ENCODE measurements at places on chromosomes 6 and 20. TPM values are rescaled to one million over a fixed set of nuclear protein-coding genes. Genes with fewer than 3 reads are reported as not detected.

OR12D3 gene
- total RNA-seq: not detected

MANEA gene
- 8.5 TPM for total RNA-seq

RAD21L1 gene
- total RNA-seq: not detected

MYB gene
- total RNA-seq: 0.39 TPM

KCNQ2 gene
- total RNA-seq: 6.6 TPM

SIRPB2 gene
- not detected for total RNA-seq

TP53TG5 gene
- total RNA-seq: not detected

KIF6 gene
- total RNA-seq: 2.2 TPM

SNPH gene
- 1.5 TPM for total RNA-seq

MYBL2 gene
- 40.8 TPM for total RNA-seq

MAP1LC3A gene
- 12.4 TPM for total RNA-seq

EPHA7 gene
- total RNA-seq: 5.6 TPM

BTN3A1 gene
- total RNA-seq: 26.6 TPM

EBF4 gene
- 4.8 TPM for total RNA-seq

ZGPAT gene
- total RNA-seq: 9.4 TPM

DNAH8 gene
- not detected for total RNA-seq

RBBP8NL gene
- not detected for total RNA-seq

COL9A1 gene
- not detected for total RNA-seq

CD24 gene
- total RNA-seq: 276 TPM

CFB gene
- 1.5 TPM for total RNA-seq

TMEM217 gene
- 1.6 TPM for total RNA-seq

UNC5CL gene
- total RNA-seq: 0.25 TPM

DDX43 gene
- total RNA-seq: not detected

CTCFL gene
- total RNA-seq: not detected

PBOV1 gene
- total RNA-seq: not detected

FAM184A gene
- 1.4 TPM for total RNA-seq

E2F1 gene
- total RNA-seq: 17.0 TPM

NRSN1 gene
- not detected for total RNA-seq

SRXN1 gene
- 153 TPM for total RNA-seq

PNLDC1 gene
- total RNA-seq: not detected

SLC24A3 gene
- total RNA-seq: 0.04 TPM

DBNDD2 gene
- total RNA-seq: 2.7 TPM

TRERF1 gene
- total RNA-seq: 5.2 TPM

SLC17A9 gene
- not detected for total RNA-seq

MAP3K5 gene
- total RNA-seq: 2.2 TPM

MCHR2 gene
- not detected for total RNA-seq

XKR7 gene
- total RNA-seq: not detected

CNR1 gene
- 0.87 TPM for total RNA-seq

SAMD10 gene
- total RNA-seq: not detected

SLA2 gene
- total RNA-seq: not detected

TBX18 gene
- 0.48 TPM for total RNA-seq

BFSP1 gene
- total RNA-seq: 12.3 TPM

CAGE1 gene
- total RNA-seq: not detected

PAX1 gene
- total RNA-seq: not detected

TUBB1 gene
- total RNA-seq: not detected

IRF4 gene
- total RNA-seq: not detected
